ENCODE measurements at places on chromosomes 7 and 10. TPM values are rescaled to one million over a fixed set of nuclear protein-coding genes. Genes with fewer than 3 reads are reported as not detected.

Gene TIMM23
- 44.8 TPM for total RNA-seq

Gene GNA12
- 44.1 TPM for total RNA-seq

Gene GPR146
- 16.4 TPM for total RNA-seq

Gene CLDN3
- not detected for total RNA-seq

Gene NPTX2
- 3.3 TPM for total RNA-seq

Gene BTBD16
- not detected for total RNA-seq

Gene SPDYE5
- total RNA-seq: not detected

Gene PAPOLB
- 0.07 TPM for total RNA-seq

Gene ATXN7L1
- total RNA-seq: 5.0 TPM

Gene COL28A1
- total RNA-seq: 0.17 TPM

Gene MLXIPL
- total RNA-seq: 0.39 TPM

Gene DDX56
- total RNA-seq: 41.9 TPM

Gene BAG3
- 19.3 TPM for total RNA-seq

Gene PSMC2
- total RNA-seq: 169 TPM

Gene DENND2A
- total RNA-seq: 4.8 TPM

Gene PAX4
- total RNA-seq: not detected

Gene CD36
- total RNA-seq: 1,000 TPM

Gene TMEM225B
- total RNA-seq: 0.52 TPM

Gene MBL2
- total RNA-seq: not detected

Gene TRIM73
- 1.3 TPM for total RNA-seq

Gene KMT2C
- total RNA-seq: 37.5 TPM

Gene LRWD1
- 26.1 TPM for total RNA-seq

Gene COL17A1
- 1.1 TPM for total RNA-seq

Gene OR6V1
- not detected for total RNA-seq

Gene MAT1A
- not detected for total RNA-seq
